Stimulated activated CD8-positive, alpha-beta memory T cell treated with anti-CD3 and anti-CD28 coated beads, Interleukin-4, amount 100 ng/mL, for 1 hour (primary cell): ENCODE measurements at places on chromosomes 12 and 14.
A peak's percentile ranks its signal among the peaks of the same experiment; 100 is the strongest.

- DNase-seq: no peak
Measured at GRCh38 chr12:123599721-123600120, 2.2 kb upstream of the DDX55 start.

DNA sequence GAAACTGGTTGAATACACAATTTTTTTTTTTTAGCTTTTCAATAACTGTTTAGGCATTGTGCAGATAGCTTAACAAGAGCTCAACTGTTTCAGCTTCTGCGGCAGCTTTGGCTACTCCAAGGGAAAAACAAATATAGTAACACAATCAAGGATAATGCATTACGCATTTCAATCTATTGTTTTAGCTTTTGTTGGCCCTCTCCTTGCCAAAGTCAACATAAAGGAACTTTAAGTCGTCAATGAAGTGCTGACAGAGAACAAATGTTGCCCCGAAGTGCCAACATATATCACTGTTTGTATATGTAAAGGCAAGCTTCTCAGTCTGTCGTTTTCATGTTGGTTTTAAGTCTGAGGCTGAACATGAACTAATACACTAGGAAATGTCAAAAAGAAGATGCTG is 1087.4 kb upstream of the FLRT2 start:
- DNase-seq: no peak

- no peak for DNase-seq
Measured at GRCh38 chr12:82325540-82326336, 32.4 kb downstream of the CCDC59 start.

DNA sequence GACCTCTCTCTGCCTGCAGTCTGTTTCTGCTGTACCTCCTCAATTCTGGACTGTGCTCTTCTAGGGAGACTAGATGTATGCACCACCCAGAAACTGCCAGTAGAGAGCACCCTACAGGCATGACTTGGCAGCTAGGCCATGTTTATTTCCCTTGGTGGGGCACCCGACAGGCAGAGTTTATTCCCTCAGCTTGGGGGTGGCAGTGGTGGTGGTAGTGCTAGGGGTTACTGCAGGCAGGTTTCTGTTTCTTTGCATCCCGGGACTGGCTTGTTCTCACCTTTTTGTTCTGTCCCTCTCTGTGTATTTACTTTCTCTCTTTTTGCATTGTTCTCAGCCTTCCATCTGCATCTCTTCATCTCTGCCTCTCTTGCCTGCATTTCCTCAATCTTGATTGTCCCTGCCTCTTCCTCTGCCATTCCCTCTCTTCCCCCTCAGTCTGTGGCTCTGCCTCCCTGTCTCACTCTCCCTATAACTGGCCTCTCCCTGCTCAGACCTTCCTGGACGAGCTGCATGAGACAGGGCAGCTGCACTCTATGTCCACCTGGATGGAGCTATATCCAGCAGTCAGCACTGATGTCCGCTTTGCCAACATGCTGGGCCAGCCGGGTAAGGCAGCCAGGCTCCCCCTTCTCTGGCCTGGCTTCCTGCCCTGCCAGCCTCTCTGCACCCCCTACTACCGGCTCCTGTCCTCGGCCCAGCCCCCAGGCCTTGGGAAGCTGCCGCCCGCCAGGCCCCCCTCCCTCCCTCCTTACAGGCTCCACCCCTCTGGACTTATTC is 13.8 kb downstream of the PRPF40B start:
- peak; percentile 10 for DNase-seq

- no peak for DNase-seq
Measured at GRCh38 chr12:2811801-2812200, 667 bp upstream of the ITFG2 start.

DNA sequence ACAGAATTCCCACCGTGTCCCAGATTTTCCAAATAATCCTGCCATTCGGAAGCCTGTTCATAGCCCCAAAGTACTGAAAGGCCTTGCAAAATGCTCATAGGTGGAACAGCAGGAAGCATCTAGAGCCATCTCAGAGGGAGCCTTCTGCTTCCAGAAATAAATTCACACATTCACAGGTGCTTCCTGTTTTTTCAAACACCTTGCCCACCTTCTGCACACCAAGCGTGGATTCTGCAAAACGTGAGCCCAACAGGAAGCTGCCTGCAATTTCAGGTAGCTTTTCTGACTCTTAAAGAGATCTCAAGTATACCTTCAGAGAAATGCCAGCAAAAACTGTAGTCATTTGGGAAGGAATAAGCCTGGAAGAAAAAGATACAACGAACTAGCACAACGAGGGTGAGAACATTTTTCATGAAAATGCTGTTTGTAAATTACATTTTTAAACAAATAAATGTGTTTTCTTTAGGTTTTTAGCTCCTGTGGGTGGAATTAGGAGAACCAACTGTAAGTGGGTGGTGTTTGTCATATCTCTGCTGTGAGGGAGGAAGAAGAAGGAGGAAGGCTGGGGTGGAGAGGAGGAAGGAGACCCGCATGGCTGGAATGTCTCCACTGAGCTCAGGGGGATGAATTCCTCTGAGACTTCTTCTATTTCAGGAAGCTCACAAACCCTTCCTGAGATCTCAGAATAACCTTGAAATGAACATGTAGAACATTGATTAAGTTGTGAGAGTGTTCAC is at the start of gene IFNG-AS1:
TSS of gene IFNG-AS1 (plus strand) at position 264 of the 737 bp plus-strand sequence.
- no peak for DNase-seq

DNA sequence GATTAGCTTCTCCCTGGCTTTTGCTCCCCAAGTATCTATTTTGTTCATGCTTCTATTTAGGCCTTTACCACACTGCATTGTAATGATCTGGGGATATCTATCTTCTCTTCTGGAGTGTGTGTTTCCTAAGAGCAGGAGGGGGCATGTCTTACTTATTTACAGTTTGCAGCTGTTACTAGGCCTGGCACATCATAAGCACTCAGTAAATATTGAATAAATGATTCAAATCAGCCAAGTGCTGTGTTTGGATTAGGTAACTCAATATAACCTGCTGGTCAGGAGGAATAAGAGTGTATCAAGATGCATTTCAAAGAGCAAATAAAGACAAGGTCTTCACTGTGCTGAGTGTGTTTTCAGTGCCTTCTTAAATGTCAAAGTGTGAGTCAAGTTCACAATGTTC is 186.1 kb downstream of the FOXG1 start:
- DNase-seq: no peak

DNA sequence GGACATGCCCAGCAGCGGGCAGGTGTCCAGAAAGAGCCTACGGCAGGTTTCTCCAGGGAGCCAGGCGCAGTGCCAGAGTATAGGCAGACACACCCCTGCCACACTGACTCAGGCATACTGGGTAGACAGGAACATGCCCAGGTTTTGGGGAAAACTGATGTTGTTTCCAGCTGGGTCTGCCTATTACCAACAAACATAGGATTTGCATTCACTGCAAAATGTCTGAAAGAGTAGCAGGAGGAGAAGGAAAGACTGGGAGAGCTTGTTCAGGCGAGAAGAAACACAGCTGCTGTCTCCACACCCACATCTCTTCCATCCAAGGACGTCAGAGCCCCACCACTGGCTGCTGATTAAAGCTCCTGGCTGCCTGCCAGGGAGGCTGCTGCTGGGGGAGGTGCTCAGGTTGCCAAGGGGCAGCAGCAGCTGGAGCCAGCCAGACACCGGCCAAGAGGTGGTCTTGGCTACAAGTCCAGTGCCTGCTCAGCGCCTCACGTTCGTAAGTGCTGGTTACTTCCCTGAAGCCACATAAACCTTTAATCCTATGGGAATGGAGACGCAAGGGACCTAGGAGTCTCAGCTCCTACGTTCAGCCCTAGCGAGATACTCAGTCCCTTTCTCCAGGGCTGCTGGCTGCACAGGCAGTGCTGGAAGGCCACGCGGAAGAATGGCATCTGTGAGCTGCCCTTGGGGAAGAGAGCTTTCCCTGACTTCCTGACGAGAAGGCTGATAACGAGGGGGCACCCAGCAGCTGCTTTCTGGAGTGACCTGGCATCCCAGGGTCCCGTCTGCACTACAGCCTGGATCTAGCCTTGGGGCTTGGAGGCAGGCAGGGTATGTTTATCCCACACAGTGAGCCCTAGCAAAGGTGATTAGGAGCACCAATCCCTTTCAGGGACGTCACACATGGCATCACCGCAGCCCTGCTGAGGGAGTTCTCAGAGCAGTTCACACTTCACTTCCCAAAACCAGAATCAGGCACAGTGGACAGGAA is 58.1 kb downstream of the PLEKHG3 start:
- DNase-seq: no peak

- DNase-seq: no peak
Measured at GRCh38 chr12:12469386-12469785, 93.3 kb downstream of the DUSP16 start.

DNA sequence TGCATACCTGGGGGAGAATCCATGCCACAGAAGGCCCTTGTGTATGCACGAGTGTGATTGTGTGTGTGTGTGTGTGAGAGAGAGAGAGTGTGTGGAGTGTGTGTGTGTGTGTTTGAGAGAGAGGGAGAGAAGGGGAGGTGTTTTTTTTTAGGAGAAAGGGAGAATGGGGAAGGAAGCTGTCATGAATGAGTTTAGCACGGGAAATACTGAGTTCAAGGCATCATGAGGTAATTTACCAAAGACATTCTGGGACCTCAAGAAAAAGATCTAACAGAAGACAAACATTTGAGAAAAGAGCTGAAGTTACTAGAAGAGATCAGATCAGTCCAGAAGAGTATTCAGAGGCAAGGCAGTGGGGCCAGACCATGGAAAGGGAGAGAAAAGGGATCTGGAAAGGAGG is 157.1 kb downstream of the TTC7B start:
- no peak for DNase-seq
